ENCODE measurements at places on chromosomes 7 and 10. TPM values are rescaled to one million over a fixed set of nuclear protein-coding genes. Genes with fewer than 3 reads are reported as not detected.

Gene ANKRD30A
- total RNA-seq = not detected

DNA sequence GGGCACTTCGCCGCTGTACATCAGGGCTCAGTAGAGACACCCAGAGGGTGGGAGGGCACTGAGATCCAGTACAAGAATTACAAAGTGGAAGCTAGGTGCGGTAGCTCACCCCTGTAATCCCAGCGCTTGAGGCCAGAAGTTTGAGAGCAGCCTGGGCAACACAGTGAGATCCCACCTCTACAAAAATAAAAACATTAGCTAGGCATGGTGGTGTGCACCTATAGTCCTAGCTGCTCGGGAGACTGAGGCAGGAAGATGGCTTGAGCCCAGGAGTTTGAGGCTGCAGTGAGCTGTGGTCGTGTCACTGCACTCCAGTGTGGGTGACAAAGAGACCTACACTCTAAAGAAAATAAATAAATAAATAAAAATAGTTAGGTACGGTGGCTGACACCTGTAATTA, 64.0 kb downstream of the CLEC2L start:
- DNase-seq = no peak

Gene EEPD1
- 0.65 TPM for total RNA-seq

Gene AKR1C8
- not detected for total RNA-seq

GRCh38 chr7:92150450-92151017, 16.3 kb upstream of the CYP51A1 start:
- DNase-seq = no peak

GRCh38 chr7:99525713-99526440, 21.4 kb downstream of the ZKSCAN5 start:
- peak; percentile 27 for DNase-seq

Gene TMEM184A
- under 0.01 TPM for total RNA-seq

Gene C10orf105
- total RNA-seq = not detected

GRCh38 chr10:13272164-13272571, 27.7 kb downstream of the PHYH start:
- no peak for DNase-seq

DNA sequence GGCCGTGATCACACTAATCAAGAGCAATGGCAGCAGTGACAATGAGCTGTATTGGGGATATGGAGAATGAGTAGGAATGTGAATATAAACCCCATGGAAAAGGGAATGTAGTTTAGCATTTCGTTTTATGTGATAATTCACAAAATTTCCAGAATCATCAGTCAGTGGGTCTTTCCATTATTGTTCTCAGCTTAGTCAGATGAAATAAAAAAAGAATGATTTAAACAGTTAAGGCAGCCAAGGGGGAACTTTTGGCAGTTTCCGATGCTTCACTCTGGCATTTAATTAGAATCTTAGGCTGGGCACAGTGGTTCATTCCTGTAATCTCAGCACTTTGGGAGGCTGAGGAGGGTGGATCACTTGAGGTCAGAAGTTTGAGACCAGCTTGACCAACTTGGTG, 86.6 kb downstream of the PRTFDC1 start:
- DNase-seq = no peak

DNA sequence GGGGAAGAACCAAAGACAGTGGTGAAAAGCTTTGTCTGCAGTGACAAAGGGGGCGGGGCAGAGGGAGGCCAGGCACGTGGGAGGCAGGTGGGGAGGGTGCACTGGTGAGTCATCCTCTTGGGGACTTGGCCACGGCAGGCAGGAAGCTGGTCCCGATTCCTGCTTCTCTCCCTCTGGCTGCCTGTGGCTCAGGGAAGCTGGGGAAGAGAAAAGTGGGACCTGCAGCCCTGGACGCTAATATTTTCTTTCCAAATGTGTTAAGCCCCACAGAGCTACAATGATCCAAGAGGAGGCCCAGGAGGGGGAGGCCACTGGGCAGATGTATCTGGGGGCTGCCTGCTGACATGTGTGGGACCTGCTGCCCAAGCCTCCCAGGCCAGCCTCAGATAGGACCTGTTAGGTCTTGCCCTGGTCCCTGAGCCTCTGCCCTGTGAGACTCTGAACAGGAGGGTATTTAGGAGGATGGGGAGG, 231.8 kb downstream of the KCNMA1 start:
- peak; percentile 78 for DNase-seq

Measured in lung microvascular endothelial cell (primary cell).